Stimulated activated CD4-positive, alpha-beta T cell treated with anti-CD3 and anti-CD28 coated beads, Interleukin-12 subunit alpha, Interleukin-12 subunit beta, amount 100 ng/mL, for 4 hours (primary cell): ENCODE measurements at places on chromosomes 1 and 21.
A peak's percentile ranks its signal among the peaks of the same experiment; 100 is the strongest.

GRCh38 chr1:226778657-226779058, 39.6 kb upstream of the ITPKB start:
- no peak for DNase-seq

DNA sequence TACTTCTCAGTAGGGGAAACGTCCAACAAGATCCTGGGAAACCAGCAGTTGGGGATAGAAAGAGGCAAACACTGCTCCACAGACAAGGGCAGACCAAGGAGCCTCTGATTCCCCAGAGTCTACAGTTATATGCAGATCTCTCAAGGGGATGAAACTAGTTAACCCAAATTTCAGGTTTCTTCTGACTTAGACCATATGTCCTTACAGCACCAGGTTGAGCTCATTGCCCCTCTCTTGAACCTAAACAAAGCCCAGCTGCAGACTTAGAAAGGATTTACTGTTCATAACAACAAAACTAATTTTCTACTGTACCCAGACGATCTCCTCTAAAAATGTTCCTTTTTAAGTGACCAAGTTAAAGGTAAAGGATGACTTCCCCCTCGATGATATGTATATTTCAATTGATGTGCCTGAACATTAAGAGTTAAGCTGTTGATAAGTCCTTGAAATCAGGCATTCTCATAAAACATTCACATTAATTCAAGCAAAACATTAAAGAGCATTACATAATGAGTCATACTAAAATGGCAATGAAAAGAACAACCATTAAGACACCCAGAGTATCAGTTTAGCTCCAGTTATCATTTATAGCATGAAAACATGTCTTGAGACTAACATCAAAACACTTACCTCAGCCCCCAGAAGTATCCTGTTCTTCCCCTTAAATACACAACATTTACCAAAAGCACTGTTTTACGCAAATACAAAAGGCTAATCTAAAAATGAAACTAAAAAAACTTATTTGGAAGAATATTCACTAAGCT, 24.1 kb downstream of the SMYD3 start:
- no peak for DNase-seq

DNA sequence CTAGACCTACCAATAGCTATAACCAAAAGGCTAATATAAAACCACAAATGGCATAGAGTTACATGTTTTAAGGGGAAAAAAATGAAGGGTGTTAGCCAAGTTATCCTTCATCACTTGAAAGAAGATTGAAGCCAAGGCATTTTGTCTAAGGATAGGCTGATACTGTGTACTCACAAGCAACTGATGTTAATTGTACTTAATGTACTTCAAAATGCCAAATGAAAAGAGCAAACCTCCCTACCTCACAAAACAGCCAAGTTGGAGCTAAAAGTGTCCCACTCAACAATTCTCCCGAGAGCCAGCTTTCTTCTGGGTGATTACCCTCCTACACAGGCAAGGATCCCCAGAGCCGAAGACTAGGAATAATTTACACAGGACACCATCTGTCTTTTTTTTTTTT, 4.4 kb upstream of the IGSF3 start:
- DNase-seq = no peak

GRCh38 chr1:236155399-236155767, 13.0 kb downstream of the GPR137B start:
- DNase-seq = no peak

GRCh38 chr1:194024659-194025058, 838.2 kb upstream of the B3GALT2 start:
- no peak for DNase-seq

DNA sequence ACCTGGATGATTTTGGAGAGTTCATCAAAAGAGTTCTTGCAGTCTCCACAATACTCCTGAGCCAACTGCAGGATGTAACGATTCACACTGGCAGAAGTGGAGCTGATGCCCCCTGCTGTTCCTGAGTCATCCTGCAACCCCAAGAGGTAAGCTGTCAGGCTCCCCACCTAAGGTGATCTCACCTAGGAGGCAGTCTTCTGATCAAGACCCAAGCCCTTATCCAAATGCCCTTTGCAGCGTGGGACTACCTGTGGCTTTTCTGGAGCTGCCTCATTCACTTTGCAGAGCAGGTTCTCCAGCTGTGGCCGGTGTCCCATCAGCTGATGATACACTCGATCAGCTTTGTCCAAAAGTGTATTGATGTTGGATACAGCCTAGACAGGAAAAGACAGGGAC, 96.4 kb downstream of the UBR4 start:
- peak; percentile 26 for DNase-seq

DNA sequence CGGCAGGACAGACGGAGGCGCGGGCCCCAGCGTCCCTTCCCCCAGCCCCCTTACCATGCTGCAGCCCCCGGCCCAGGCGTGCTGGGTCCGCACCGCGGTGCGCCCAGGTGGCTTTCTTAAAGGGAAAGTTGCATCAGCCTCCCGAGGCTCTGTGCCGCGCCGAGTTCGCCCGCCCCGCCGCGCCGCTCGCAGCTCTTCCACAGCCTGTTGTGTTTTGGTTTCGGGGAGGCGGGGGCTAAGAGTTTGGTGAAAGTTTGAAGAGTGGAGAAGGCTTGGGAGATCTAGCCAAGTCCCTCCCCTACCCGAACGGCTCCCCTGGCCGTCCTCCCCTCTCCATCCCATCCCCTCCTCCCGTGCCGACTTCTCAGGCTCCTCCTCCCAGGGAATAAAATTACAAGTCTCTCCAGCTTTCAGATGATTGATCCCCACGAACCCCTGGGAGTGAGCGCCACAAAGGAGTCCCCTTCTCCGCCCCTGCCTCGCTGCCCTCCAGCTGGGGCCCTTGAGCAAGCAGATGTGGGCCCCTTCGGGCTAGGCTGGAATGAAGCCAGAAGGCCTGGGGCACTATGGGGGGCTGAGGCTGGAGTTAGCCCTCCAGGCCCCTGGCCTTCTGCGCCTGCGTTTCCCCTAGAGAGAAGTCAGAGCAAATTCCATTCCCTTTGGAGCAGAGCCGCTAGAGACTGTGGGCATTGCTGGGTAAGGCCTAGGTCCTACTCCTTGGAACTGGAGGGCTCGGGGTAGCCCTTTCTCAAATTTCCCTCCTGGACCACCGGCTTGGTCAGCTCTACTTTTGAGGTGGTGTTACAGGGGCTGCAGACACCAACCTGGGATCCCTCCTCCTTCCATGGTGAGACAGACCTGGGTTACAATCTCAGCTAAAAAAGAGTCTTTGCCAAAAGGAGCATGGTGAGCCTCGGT, at the start of gene SLC6A9:
TSS of gene SLC6A9 (minus strand) at position 211 of the 918 bp plus-strand sequence. CDS start 7,185 bp downstream, outside the sequence.
- peak; percentile 54 for DNase-seq

GRCh38 chr1:63454269-63454668, 68.8 kb downstream of the ITGB3BP start:
- no peak for DNase-seq

- peak; percentile 3 for DNase-seq
These were observed 28.0 kb upstream of the FOXO6 start for GRCh38 chr1:41333146-41333784.

DNA sequence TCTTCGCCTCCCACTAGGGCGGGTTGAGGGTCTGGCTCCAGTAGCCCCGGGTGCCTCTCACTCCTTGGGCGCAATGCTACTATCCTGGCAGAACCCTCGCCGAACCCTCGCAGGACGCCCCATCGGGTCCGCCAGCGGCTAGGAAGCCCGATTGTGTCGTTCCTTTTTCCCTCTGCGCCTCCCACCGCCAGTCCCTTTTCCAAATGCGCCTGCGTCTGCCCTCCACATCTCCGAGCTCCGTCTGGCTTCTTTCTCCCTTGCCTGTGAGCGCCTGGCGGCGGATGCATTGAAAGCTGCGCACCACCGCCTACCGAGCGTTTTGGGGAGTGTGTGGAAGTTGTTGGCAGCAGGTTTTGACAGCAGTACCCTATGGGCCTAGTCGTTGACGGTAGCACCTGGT, 1.0 kb upstream of the DIRAS3 start:
- no peak for DNase-seq

- no peak for DNase-seq
These were observed 289.9 kb downstream of the DPYD start for GRCh38 chr1:97630948-97631347.

- no peak for DNase-seq
These were observed 446 bp upstream of the DEPDC1 start for GRCh38 chr1:68497358-68497698.

- no peak for DNase-seq
These were observed 4.8 kb downstream of the PHACTR4 start for GRCh38 chr1:28374297-28374696.
